ENCODE measurements at places on chromosomes 11 and 22.

GRCh38 chr11:6413791-6414201 lies 5.1 kb downstream of the APBB1 start:
- no peak for DNase-seq

- DNase-seq, result no peak
These were observed 1088.2 kb downstream of the BRD1 start for GRCh38 chr22:48739348-48740085.

- no peak for DNase-seq
These were observed 87.6 kb upstream of the PICALM start for GRCh38 chr11:86156397-86156955.

GRCh38 chr11:107549954-107550285 lies 15.6 kb downstream of the ALKBH8 start:
- no peak for DNase-seq

DNA sequence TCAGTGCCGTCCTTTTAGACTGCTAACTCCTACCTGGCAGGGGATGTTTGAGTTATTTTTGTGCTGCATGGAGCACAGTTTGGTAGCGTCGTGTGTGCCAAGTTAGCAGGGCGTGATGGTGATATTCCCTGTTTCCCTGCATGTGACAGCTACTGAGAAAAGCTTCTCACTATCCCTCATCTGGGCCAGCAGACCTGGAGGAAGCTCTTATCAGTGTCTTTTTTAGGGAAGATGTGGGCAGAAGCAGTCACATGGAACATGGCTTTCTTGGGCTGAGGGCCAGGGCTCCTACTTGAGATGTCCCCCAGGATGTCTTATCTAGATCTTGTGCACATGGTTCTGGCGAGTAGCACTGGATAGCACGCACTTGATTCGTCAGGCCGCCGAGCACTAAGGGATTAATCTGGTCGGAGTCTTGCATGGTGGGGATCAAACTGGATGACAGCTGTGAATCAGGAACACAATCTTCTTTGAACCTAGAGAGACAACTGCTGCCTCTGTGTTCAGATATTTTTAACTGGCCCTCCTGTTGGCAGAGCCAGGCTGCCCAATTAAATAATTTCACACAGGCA lies 33.8 kb downstream of the TECTA start:
- DNase-seq, result no peak

DNA sequence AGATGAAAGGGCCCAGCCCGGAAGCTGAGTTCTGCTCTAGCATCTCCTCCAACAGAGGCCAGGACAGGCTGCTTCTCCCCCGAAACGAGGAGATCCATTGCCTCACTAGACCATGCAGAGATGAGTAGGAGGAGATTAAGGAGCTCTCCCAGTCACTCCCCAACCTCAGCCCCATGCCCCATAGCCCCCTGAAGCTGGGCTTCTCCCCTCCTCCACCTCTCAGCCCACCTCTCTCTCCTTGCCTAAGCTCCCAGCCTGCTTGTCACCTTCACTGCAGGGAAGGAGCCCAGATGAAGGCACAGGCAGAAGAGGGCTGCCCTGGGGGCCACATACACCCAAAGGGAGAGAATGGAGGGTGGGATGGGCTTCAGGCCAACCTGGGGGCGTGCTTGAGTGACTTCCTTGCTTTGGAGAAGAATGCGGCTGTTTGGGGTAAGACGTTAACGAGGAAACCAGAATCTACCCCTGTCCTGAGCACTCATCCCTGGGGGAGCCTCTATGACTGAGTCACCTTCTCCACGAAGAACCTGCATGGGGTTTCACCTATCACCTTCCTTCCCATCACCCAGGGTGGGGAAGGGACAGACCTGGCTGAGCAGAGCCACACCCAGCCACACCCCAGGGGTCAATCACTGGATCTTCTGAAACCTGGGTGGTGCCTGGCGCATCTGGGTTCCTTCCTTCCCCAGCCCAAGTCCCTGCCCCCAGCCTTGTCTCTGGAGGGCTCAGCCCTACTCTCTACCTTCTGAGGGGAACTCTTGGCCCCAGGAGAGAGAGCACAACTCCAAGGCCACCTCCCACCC lies 11.6 kb upstream of the GNAZ start:
- no peak for DNase-seq

Measured in trophoblast cell (in vitro differentiated cells and primary cell).